Aorta (tissue), 5 donors: ENCODE measurements at places on chromosomes 6 and 20. TPM values are rescaled to one million over a fixed set of nuclear protein-coding genes. Genes with fewer than 3 reads are reported as not detected.

- no peaks in the 10 kb centered on the region for H3K4me1 ChIP-seq
- no peaks in the 10 kb centered on the region for H3K36me3 ChIP-seq
- no peak overlapping the region for H3K27ac ChIP-seq
- no peak overlapping the region for H3K4me3 ChIP-seq
- H3K27me3 ChIP-seq, result no peaks in the 10 kb centered on the region
Observed at GRCh38 chr6:168126566-168127383, 47.8 kb upstream of the FRMD1 start.

GRCh38 chr20:46657618-46658017 is 6.4 kb upstream of the SLC13A3 start:
- H3K27ac ChIP-seq, result no peak overlapping the region
- no peak overlapping the region for H3K4me3 ChIP-seq
- H3K4me1 ChIP-seq, result no peaks in the 10 kb centered on the region
- H3K27me3 ChIP-seq, result no peaks in the 10 kb centered on the region

- H3K4me3 ChIP-seq, result no peak overlapping the region
- DNase-seq, result peak; percentile 77
- no peaks in the 10 kb centered on the region for H3K27me3 ChIP-seq
- H3K36me3 ChIP-seq, result no peaks in the 10 kb centered on the region
Observed at GRCh38 chr6:11632795-11633511, 95.4 kb downstream of the TMEM170B start.

DNA sequence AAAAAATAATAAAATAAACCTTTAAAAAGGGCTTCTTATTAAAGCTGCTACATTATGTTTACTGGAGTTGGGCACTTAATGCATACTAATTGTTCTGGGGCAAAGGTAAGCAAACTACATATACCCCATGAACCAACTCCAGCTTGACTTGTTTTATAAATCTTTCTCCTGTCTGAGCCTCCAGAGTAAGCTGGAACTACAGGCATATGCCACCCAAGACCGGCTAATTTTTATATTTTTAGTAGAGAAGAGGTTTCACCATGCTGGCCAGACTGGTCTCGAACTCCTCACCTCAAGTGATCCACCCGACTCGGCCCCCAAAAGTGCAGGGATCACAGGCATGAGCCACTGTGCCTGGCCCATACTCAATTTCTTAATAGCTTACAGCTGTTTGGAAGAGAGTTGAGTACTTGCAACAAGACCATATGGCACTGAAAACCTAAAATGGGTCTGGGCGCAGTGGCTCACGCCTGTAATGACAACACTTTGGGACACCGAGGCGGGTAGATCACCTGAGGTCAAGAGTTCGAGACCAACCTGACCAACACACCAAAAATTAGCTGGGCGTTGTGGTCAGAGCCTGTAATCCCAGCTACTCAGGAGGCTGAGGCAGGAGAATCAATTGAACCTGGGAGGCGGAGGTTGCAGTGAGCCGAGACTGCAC is 19.9 kb downstream of the ROMO1 start:
- peaks cover 13% of the 10 kb centered on the region for H3K36me3 ChIP-seq
- DNase-seq, result peak; percentile 46
- H3K27me3 ChIP-seq, result no peaks in the 10 kb centered on the region
- no peak overlapping the region for H3K27ac ChIP-seq
- H3K4me3 ChIP-seq, result no peak overlapping the region

RIPPLY2 gene
- total RNA-seq, result not detected

KIF25 gene
- 0.72 TPM for total RNA-seq

MATN4 gene
- 0.69 TPM for total RNA-seq

TDRD6 gene
- 1.8 TPM for total RNA-seq
